ENCODE measurements at places on chromosomes 11 and 22. TPM values are rescaled to one million over a fixed set of nuclear protein-coding genes. Genes with fewer than 3 reads are reported as not detected.

DNA sequence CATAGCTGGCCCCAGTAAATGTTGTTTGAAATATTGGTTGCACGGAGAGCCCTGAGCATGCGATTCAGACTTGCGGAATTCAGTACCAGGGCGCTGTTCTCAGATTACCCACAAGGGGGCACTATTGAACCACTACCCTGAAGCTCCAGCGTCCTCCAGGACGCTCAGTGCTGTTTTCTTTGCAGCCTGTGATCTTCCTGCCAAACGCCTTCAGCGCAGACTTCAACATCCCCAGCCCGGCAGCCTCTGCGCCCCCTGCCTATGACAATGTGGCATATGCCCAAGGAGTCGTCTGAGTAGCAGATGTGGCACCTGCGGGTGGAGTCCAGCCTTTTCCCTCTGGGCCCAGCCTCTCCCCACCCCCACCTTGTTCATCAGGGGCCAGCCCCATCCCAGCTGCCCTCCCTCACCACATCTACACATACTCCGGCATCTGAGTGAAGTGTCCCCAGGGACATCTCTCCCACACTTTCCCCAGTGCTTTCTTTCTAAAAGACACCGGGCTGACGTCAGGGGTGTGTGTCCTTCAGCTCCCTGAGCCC is 9.6 kb upstream of the MS4A10 start:
- DNase-seq = peak; percentile 61

- no peak for DNase-seq
Measured at GRCh38 chr11:119863851-119864601, 135.0 kb upstream of the NECTIN1 start.

The PCSK7 gene
- 38.3 TPM for total RNA-seq

DNA sequence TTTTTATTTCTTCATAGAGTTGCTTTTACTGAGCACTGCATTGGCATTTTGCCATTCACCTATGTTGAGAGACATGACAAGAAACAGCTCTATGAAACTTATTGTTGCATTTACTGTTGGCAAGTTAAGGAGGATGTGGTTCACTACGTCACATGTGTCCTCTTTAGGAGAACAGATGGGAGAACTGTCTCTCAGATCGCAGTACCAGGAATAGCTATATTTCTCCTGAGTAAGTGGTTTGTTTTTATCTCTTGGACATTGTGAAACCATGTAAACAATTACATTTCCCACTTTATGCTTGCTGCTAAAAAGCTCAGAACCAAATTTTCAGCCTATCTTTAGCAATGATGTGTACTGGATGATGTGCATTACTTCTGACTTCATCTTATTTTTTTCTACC is 34.8 kb upstream of the PSMA1 start:
- DNase-seq = no peak

The RASSF10 gene
- total RNA-seq = 3.9 TPM

The CBLIF gene
- total RNA-seq = not detected

The CD248 gene
- total RNA-seq = 0.17 TPM

GRCh38 chr11:8111636-8112035 is 30.6 kb downstream of the TUB start:
- DNase-seq = no peak

The PHLDA2 gene
- total RNA-seq = 58.5 TPM

DNA sequence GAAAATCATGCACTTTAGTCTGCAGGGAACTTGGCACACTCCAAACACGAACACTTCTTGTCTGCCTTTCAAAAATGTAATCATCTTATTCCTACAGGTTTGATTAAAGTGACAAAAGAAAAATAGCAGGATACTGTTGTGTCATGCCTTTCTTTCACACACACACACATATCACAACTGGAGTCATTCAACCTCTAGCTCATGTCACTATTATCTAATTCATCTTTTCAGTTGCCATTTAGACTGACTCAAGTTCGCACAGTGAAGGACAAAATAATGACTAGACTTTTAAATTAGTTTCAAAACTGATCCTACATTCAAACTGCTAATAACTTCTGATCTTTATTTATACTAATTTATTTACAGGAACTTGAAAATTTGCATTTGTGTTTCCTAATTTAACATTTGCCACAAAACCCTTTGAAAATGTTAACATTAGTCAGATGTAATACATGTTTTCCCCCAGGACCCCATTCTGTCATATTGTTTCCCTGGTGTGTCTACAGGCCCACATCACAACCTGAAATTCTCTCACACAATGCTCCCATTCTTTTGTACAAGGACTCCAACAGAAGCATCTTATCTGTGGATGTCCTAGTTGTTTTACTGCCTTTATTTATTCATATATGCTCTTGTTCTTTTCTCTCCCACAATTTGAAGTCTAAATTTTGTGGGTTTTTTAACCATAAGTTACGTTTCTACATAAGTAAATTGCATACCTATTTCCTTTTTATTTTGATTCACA is 171.1 kb downstream of the GRIA4 start:
- no peak for DNase-seq
